ENCODE measurements at places on chromosomes 5 and 9.

DNA sequence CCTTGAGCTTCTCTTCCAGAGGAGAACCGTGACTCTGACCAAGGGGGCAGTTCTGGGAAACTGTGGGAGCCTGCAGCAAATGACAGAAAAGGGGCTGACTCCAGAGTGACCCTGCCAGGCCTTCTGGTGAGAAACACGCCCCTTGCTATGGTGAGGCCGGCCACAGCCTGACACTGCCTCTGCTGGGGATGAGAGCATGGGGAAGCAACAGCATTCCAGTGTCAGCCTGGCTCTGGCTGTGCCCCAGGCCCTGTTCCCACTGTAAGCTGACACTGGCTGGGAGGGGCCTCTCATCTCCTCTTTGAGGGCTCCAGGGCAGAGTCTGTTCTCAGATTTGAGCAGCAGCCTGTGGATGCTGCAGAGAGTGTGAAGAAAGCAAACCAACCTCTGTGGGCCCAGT is 180.0 kb upstream of the IL12B start:
- peak; percentile 88 for DNase-seq

DNA sequence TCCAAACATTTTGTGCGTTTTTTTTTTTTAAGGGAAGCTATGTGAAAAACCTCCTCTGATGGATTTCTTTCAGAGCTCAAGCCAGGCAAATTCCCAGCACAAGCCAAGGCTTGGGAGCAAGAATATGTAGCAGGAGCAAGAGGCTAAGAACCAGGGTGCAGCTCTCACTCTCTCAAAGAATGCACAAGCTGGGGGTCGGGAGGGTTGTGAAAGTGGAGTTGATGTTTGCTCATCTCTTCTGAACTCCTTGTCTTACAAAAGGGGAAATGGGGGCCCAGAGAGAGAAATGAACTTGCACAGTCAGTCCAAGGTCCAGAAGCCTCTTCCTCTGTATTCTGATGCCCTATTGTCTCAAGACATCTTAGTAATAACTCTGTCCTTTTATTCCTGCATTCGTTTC is 7.7 kb upstream of the TRAF1 start:
- no peak for DNase-seq

DNA sequence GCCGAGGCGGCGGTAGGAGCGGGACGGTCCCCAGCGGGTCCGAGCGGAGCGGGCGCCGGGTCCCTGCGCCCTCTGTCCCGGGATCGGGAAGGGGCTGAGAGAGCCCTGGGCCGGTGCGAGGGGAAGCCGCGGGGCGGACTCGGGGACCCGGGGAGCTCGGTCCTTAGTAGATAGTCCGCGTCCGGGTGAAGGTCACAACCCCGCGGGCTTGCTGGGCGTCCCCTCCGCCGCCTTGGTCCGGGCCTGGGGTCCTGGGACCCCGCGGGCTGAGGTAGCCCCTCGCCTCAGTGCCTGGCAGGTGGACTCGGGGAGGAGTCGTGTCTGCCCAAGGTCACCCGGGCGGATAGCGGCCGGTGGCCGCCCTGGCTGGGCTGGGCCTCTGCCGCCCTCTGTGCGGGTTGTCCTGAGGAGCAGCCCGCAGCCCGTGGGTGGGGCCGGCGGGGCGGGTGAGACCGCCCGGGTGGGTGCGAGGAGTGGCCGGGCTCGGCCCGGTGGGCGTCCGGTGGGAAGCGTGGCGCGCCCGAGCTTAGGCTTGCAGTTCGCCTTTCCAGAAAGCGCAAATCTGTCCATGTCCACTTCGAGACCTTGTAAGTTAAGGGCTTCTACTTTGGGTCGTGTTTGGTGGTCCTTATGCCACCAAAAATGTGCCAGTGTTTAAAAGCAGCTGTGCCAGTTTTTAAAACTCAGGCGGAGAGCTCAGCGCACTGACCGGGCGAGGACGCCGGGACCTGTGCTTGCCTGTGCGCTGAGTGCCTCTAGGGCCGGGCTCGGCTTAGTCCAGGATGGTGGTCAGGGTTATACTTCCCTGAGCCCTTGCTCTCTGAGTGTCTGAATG is 554 bp downstream of the SDHA start:
- no peak for DNase-seq

DNA sequence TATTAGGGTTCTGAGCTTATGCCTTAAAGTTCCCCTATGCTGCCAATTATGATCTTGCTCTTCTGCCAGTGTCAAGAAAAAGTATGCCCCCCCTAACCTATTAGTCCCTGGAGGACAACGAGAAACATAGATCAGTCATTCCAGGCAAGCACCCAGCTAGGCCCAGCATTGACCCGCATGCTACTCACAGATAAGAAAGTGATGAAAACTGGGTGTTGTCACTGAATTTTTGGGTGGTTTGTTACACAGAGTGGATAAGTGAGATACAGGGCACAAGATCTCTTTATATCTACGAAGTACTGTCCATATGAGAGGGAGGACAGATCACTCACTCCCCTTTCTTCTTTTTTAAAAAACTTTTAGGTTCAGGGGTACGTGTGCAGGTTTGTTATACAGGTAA is 6.4 kb upstream of the TEX48 start:
- no peak for DNase-seq

DNA sequence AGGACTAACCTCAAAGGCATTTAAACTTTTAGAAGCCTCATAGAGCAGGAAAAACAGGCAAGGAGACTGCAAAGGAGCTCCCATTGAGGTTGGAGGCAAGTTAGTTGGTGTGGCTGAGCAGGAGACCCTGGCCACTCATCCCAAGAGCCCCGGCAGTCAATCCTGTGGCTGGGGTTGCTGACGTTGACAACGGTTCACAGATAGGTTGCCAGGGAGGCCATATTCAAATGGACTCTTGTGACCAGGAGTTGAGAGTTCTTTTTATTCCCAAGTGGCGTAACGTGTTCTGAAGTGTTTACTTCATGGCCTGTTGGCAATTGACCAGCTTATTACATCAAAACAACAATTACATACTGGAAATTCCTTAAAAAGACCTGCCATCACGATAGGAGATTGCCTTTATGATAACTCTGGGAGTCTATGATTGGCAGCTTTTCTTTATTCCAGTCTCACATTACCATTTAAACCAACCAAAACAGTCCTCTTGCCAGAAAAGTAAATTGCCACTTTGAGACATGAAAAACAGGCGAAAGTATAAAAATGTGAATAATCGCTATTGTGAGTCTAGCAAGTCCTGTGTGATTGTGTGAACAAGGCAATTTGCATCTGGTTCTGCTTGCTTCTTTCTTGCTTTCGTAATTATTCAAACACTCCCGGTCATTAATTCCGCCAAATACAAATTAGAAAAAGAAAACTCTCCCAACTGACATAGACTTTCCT is 394.9 kb downstream of the MED10 start:
- DNase-seq: no peak

DNA sequence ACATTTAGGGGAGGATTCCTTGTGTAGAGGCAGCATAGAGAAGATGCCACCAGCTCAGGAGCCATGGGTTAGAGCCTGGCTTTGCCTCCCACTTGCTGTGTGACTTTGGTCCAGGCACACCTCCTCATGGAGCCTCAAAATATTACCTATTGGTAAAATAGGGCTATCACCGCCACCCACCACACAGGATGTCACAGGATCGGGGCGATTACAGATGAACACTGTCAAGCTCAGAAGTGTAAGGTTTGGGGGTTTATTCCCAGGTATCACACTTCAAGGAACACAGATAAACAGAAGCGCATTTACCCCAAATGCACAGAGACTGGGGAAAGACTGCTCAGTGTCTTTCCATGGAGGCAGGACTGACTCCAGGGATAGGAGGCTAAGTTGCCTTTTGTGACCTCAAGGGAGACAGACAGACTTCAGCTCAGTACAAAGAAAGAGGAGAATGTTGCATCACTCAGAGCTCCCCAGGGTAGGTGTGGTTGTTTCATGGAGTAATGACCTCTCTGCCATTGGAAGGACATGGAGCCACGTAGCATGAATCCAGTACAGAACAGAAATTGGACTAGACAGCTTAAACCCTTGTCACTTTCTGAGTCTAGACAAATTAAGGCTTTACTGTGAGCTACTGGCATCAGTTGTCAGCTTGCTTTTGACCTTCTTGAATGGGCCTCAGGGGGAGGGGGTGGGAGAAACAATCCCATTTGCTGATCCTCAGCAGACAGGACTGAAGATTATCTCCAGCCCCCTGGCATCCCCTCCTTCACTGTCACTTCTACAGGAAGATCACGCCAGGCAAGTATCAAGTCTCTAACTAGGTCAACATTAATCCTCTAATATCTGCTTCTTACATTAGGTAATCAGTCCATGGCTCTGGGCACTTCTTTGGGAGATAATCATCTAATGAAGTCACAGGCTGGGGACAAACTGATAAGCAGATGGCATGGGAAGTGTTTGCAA is 6.5 kb downstream of the TRAF1 start:
- DNase-seq: no peak

DNA sequence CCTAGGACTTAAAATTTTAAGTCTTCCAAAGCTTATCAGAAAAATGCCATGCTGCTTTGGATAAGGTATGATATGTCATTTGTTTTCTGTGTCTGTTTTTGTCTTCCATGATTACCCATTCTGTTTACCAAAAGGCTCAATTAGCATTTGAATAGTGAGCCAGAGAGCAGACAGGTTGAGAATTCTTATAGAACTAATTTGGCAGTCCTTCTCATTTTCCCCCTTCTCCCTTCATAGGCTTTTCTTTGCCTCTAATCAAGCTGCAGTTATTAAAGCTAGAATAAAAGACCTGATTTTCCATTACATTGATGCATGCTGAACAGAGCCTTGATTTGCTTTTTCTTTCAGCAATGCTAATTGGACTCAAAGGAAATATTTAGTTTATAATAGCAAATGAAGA is 993.0 kb downstream of the MAT2B start:
- DNase-seq: no peak

GRCh38 chr9:125099816-125100215 is 43.5 kb downstream of the SCAI start:
- no peak for DNase-seq

DNA sequence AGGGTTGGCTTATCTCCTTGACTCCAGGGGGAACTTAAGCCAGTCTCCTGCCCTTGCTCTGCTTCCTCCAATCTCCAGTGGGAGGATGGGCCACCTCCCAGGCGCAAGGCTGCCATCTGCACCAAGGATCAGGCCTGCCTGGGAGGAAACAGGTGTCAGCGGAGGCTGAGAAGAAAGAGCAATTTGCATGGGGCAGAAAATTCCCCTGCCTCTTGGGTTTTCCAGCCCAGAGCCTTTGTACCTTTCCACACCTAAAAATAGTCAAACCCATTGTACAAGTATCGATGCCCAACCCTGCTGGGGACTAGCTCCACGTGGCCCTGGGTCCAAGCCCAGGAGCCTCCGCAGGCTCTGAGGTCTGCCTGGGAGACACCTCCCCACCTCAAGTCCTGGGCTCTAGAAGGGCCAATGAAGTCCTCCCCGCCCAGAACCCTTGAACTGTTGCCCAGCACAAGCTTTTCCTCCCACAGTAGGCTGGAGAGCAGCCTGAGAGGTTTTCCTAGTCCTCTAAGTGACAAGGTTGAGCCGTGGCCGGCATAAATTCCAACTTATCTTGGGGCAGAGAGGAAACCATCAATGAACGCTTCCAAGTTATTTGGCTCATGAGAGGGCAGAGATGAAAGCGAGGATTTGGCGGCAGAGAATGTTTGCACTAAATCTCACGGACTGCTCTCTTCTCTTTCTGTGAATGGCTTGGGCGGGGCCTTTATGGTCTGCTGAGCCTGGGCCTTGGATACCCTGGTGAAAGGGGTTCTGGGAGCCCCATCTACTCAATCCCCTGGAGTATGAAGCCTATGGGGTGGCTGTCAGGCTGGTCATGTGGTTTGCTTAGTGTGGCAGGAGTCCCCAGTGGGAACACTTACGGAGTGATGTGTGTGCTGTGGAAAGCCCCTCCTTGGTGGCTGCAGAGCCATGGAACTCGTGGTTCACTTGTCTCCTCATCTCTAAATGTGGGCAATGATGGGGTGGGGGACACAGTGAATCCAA is 15.6 kb downstream of the JADE2 start:
- no peak for DNase-seq

DNA sequence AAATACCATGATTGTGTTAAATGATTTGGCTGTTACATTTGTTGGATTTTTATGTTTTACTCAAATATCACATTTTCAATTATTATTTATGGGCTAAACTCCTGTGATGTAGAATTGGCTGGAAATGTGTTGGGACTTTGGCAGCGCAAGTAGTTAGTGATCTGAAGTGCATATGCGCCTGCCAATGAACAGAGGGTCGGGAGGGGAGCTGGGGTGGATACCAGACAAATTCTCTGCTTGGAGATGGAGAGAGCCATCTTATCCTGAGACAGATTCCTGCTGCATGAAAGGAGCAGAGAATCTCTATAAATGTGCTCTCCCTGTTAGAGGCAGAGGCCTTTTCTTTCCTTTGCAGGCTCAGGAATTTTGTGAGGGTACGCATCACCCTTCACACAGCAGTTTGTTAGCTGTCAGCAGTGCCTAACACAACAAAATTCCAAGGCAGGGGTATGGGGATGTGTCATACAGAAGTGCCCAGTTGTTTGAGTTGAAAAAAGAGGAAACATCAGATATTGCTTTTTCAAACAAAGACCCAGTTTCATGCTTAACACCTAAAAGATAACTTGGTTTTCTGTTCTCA is 489.1 kb downstream of the CSNK1G3 start:
- peak; percentile 47 for DNase-seq

DNA sequence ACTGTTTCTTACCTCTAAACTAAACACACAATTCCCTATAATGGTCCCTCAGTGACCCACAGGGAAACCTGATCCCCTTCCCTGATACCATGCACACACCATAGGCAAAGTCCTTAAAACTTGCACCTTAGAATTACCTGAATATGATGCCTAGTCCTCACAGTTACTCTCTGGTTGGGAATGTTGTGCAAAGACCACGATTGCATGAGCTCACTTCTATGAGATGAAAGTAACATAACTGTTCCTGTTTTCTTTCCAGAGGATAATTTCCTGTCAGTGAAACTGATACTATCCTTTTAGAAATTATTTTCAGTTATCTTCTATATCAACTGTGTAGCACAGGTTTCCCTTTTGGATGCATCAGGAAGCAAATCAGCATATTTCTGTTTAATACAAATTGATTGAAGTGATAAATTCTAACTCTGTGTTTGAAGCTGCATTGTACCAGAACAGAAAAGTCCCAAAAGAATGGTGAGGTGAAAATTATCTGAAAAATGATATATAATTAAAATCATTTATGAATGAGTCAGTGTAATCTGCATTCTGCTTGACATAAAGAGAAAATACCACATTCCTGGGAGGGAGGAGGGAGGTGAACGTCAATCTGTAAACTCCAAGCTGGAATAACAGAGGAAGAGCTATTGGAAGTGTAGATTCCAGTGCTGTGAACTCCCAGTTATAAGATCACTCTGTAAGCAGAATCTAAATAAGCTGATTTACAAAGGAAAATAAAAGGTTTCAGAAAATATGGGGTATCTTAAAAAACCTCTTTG is 51.2 kb upstream of the TNFAIP8 start:
- DNase-seq: peak; percentile 50

Data from fibroblast of skin of right biceps (primary cell).